ENCODE measurements at places on chromosomes 12 and 14. TPM values are rescaled to one million over a fixed set of nuclear protein-coding genes. Genes with fewer than 3 reads are reported as not detected.

BATF gene
- polyA plus RNA-seq, result 0.91 TPM

OR4N5 gene
- polyA plus RNA-seq, result not detected

PTPN6 gene
- 5.9 TPM for polyA plus RNA-seq

SMIM41 gene
- polyA plus RNA-seq, result 0.61 TPM

GPR65 gene
- polyA plus RNA-seq, result 0.25 TPM

MED6 gene
- polyA plus RNA-seq, result 14.1 TPM

FGD4 gene
- 3.5 TPM for polyA plus RNA-seq

Data from right cardiac atrium (tissue), 5 donors.